Hematopoietic multipotent progenitor cell (in vitro differentiated cells): ENCODE measurements at places on chromosomes 3 and 15. TPM values are rescaled to one million over a fixed set of nuclear protein-coding genes. Genes with fewer than 3 reads are reported as not detected.

GRCh38 chr15:58724466-58724865, 25.0 kb downstream of the ADAM10 start:
- DNase-seq: no peak

The SLITRK3 gene
- total RNA-seq: not detected

DNA sequence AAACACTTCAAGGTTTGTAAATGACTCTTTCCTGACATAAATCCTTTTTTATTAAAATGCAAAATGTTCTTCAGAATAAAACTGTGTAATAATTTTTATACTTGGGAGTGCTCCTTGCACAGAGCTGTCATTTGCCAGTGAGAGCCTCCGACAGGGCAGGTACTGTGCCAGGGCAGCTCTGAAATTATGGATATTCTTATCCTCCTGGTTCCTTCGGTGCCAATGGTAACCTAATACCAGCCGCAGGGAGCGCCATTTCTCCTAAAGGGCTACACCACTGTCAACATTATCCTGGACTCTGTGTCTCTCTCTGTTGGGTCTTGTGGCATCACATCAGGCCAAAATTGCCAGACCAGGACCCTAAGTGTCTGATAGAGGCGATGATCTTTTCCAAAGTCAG, 33.0 kb downstream of the CHDH start:
- DNase-seq: no peak

DNA sequence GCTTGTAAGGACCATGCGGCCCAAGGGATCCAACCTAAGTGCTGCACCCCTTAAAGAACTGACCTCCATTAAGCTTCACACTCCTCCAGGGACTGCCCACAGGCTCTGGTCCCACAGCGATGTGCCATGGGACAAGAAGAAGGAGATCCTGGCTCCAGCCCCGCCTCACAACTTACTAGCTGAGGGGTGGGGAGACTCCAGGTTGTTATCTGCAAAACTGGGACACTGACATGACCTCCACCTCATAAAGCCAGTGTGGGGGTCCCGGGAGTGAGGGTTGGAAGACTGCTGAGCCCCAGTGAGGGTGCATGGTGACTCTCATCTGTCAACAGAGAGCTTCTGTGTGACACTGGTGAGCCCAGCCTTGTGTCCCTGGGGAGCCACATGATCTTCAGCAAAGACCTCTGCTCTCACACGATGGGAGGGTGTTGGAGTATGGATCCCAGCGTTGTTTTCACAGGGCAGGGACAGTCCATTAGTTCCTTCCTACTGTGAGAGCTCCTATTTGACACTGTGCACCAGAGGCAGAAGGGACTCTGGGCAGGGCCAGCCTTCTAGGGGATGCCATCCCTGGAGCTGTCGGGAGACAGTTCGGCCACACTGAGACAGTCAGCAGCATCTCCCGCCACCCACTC, 26.7 kb downstream of the EAF1 start:
- DNase-seq: no peak

DNA sequence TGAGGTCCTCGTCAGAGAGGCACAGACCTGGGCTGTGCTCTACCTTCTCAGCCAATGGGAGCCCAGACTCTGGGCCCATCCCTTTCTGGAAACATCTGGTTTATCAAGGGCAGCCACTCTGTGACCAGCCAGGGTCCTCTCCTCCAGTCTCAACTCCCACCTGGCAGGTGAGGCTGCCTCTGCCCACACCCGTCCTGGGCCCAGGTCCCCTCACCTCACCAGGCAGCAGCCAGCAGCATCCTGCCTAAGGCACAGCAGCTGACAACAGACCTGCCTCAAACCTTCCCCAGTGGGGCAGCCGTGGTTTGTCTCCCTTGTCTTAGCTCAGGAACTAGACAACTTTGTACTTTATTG, 8.7 kb upstream of the VIPR1 start:
- no peak for DNase-seq

The CELSR3 gene
- total RNA-seq: 3.2 TPM

The CCDC13 gene
- total RNA-seq: 1.1 TPM
